ENCODE measurements at places on chromosomes 6 and 20. TPM values are rescaled to one million over a fixed set of nuclear protein-coding genes. Genes with fewer than 3 reads are reported as not detected.

- H3K27me3 ChIP-seq, result no peaks in the 10 kb centered on the region
- H3K36me3 ChIP-seq, result no peaks in the 10 kb centered on the region
- no peaks in the 10 kb centered on the region for H3K4me1 ChIP-seq
- no peak overlapping the region for H3K27ac ChIP-seq
Observed at GRCh38 chr6:80226151-80226550, 119.7 kb downstream of the BCKDHB start.

DNA sequence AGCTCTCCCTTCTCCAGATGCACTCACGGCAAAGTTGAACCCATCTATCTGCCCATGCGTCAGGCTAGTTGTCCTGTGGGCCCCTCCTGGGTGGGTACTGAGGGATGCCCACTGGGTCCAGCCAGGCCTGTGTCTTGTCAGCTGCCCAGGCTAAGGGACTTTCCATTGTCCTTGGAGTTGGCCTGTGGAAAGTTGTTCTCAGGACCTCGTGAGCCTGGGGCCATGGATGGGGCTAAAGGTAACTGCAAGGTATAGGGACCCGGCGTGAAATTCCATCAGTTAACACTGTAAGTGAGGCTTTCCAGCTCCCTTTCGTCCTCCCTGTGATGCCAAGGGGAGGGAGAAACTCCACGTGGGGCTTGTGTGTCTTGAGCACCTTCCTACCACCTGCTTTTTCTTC lies 126.5 kb downstream of the CEBPB start:
- no peak overlapping the region for H3K27ac ChIP-seq
- no peaks in the 10 kb centered on the region for H3K27me3 ChIP-seq
- no peaks in the 10 kb centered on the region for H3K4me1 ChIP-seq
- DNase-seq, result no peak

DNA sequence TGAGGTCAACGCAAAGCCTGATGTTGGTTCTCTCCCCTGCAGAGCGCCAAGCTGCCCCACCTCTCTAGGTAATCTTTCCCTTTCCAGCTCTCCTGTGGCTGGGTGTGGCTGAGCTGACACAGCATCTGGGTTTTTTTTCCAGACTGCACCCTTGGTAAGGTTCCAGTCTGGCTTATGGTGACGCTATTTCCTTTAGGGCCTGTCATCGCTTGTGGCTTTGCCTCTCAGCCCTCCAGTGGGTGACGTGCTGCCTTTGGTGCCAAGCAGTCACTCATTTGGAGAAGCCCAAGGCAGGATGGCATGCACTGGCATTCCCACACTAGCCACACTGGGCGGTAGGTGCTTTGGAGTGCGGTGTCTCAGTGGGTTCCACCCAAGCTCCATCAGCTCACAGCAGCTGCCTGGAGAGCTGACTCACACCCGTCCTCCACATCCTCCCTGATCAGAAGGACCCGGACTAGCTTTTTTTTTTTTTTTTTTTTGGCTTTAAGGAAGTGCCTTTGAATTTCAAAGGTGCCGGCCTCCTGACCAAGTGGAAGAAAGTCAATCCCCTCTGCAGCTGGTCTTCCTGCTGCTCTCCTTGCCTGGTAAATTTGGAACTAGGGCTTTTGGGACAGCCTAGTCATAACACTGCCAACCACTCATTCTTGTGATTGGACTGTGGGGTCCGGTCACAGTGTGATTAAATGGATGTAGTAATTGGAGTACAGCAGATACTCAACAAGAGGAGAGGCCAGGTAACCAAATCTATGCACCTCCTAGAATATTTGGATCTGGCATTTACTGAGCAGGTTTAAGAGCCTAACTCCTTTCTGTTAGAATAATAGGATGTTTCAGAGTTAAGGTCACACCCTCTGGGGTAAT lies 153.6 kb downstream of the CD83 start:
- H3K4me3 ChIP-seq, result no peak overlapping the region
- H3K27me3 ChIP-seq, result no peaks in the 10 kb centered on the region
- no peak overlapping the region for H3K27ac ChIP-seq
- no peaks in the 10 kb centered on the region for H3K4me1 ChIP-seq
- DNase-seq, result no peak
- no peaks in the 10 kb centered on the region for H3K36me3 ChIP-seq

DNA sequence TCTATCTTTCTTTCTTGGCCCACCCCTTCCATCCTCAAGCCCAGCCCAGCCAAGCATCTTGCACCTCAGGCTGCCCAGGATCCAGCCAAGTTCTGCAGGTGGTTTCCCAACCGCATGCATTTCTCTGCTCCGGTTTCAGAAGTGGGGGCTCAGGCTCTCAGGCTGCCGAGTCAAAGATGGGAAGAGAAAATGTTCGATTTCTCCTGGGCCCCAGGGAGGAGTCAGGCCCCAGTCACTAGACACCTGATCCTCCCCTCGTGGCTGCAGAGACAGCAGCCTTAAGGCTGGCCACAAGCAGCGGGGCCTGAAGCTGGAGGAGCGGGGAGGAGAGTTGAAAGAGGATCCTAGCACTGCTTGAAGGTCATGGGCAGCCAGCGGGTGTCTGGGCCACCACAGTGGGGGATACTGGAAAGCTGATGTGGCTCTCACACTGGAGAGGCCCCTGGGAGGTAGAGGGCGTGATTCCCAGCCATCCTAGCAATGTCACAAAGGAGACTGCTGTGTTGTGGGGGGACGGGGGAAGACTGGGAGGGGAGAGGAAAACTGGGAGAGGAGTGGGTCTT lies 42.2 kb upstream of the ZFAND3 start:
- H3K27ac ChIP-seq, result no peak overlapping the region
- no peaks in the 10 kb centered on the region for H3K4me1 ChIP-seq
- no peak for DNase-seq

Gene RIMS1
- total RNA-seq, result not detected

Gene CYP24A1
- not detected for total RNA-seq

GRCh38 chr20:2688041-2688591 lies 4.5 kb upstream of the EBF4 start:
- H3K27ac ChIP-seq, result no peak overlapping the region
- peak; percentile 79 for DNase-seq
- H3K4me1 ChIP-seq, result no peaks in the 10 kb centered on the region
- no peak overlapping the region for H3K4me3 ChIP-seq
- H3K27me3 ChIP-seq, result no peaks in the 10 kb centered on the region
- H3K36me3 ChIP-seq, result no peaks in the 10 kb centered on the region

DNA sequence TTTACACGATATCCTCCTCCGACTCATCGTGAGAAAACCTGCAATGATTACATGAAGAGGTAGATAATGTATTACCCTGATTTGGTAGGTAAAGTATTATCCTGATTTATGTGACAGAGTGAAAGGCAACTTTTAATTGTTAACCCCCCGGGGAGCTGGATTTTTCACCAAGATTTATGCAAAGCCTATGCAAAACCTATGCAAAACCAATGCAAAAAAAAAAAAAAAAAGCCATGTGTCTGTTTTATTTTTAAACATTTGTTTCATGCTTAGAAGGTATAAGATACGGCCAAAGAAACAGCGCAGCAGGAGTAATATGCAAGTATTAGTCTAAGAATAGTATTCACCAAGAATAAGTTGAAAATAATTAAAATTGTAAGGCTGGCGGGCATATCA lies 109.9 kb downstream of the IPCEF1 start:
- no peak for DNase-seq
- no peaks in the 10 kb centered on the region for H3K27me3 ChIP-seq
- H3K36me3 ChIP-seq, result no peaks in the 10 kb centered on the region
- no peaks in the 10 kb centered on the region for H3K4me1 ChIP-seq
- H3K27ac ChIP-seq, result peak overlapping the region; percentile 45

Gene RHAG
- not detected for total RNA-seq

GRCh38 chr6:24227556-24227955 lies 101.5 kb downstream of the NRSN1 start:
- no peak for DNase-seq
- H3K36me3 ChIP-seq, result no peaks in the 10 kb centered on the region
- H3K27ac ChIP-seq, result no peak overlapping the region
- H3K4me3 ChIP-seq, result no peak overlapping the region
- H3K27me3 ChIP-seq, result no peaks in the 10 kb centered on the region

- no peak for DNase-seq
- H3K27me3 ChIP-seq, result no peaks in the 10 kb centered on the region
- H3K27ac ChIP-seq, result no peak overlapping the region
Observed at GRCh38 chr20:50001784-50002311, 19.1 kb downstream of the SNAI1 start.

DNA sequence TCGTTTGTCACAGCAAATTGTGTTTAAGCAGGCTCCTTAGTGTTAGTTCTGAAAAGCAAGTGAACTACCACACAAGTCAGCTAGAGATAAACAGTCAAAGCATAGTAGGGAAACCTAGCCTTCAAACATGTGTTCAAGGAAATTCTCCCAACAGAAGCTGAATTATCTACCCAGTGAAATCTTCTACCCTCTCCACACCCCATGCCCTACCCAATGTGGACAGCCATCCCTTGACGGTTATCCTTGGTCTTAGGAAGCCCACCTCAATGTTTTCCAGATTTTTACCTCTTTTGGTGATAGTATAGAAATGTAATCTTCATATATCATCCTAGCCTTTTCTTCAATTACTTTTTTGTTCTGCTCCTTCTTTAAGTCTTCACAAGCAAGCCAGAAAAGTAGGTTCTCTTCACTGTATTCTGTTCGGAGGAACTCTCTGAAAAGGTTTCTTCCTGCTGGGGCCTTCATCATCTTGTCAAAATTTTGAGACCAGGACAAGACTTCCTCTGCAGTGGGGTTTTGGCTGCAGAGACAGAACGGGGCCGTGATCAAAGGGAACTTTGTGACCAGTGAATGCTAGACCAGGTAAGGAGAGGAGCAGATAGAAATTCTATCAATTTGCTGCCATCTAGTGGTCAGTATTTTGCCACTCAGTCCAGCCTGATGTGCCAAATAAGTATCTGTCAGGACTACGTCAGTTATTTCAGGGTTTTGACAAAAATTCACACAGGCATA lies 21.6 kb upstream of the MTRF1L start:
- no peaks in the 10 kb centered on the region for H3K27me3 ChIP-seq
- H3K4me3 ChIP-seq, result no peak overlapping the region
- H3K27ac ChIP-seq, result no peak overlapping the region
- H3K36me3 ChIP-seq, result no peaks in the 10 kb centered on the region
- H3K4me1 ChIP-seq, result no peaks in the 10 kb centered on the region

Gene MCM3
- total RNA-seq, result 71.8 TPM

Gene INSM1
- 1.4 TPM for total RNA-seq

GRCh38 chr6:108565091-108565766 lies 4.5 kb downstream of the FOXO3 start:
- H3K27ac ChIP-seq, result peak overlapping the region; percentile 98
- peak overlapping the region; percentile 4 for H3K4me3 ChIP-seq
- H3K4me1 ChIP-seq, result peaks cover 21% of the 10 kb centered on the region
- H3K27me3 ChIP-seq, result no peaks in the 10 kb centered on the region

Gene NKX2-2
- total RNA-seq, result 3.4 TPM

Gene VARS1
- total RNA-seq, result 53.6 TPM

Gene AVP
- total RNA-seq, result 5.8 TPM

- H3K4me1 ChIP-seq, result no peaks in the 10 kb centered on the region
- no peak for DNase-seq
- no peaks in the 10 kb centered on the region for H3K36me3 ChIP-seq
- no peak overlapping the region for H3K4me3 ChIP-seq
- H3K27me3 ChIP-seq, result no peaks in the 10 kb centered on the region
Observed at GRCh38 chr20:16760431-16761304, 12.5 kb downstream of the OTOR start.

Gene PNPLA1
- 3.0 TPM for total RNA-seq

GRCh38 chr6:12335131-12335527 lies 45.0 kb downstream of the EDN1 start:
- H3K4me1 ChIP-seq, result peaks cover 6% of the 10 kb centered on the region
- H3K27me3 ChIP-seq, result no peaks in the 10 kb centered on the region
- H3K36me3 ChIP-seq, result no peaks in the 10 kb centered on the region
- no peak overlapping the region for H3K4me3 ChIP-seq
- DNase-seq, result no peak
- no peak overlapping the region for H3K27ac ChIP-seq

Gene FLOT1
- 107 TPM for total RNA-seq

DNA sequence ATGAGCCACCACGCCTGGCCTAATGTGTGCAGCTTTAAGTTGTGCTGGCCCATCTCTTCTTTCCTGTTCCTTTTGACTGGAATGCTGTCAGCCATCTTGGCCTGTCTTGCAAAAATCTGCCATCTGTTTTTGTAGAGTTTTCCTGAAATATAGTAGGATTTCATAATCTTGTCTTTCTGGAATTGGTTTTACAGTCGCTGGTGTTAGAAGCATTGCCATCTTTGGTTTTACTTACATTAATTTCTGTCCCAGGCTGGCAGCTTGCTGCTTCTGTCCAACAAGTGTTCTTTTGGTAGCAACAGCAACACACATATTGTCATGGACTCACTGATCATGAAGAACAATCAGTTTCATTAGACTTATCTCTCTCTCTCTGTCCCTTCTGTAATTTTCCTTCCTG lies 29.1 kb upstream of the TULP1 start:
- DNase-seq, result no peak
- no peaks in the 10 kb centered on the region for H3K36me3 ChIP-seq
- H3K27me3 ChIP-seq, result no peaks in the 10 kb centered on the region
- no peak overlapping the region for H3K27ac ChIP-seq

DNA sequence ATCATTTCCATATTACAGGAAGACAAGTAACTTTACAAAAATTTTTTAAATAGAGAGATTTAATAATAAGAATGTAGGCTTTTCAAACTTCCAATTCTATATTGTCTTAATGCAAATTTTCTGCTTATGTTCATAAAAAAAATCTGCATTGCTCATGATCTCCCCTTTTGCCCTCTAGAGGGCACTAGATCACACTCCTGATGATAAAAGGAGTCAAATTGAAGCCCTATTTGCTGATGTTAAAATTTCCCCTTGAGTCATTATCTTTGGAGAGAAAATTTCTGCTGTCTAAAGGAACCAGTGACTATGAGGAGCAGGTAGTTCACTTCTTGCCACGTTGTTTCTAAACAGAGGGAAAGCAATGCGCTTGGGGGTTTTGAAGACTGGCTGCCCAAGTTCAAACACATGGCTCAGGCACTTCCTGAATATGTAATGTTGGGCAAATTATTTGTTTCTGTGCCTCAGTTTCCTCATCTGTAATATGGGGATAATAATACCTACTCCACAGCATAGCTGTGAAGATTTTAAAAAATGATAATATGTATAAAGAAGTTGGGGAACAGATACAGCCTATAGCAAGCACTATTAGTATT lies 874.2 kb downstream of the TFAP2A start:
- no peak overlapping the region for H3K4me3 ChIP-seq
- DNase-seq, result no peak
- no peaks in the 10 kb centered on the region for H3K27me3 ChIP-seq
- H3K36me3 ChIP-seq, result no peaks in the 10 kb centered on the region
- H3K27ac ChIP-seq, result no peak overlapping the region
- H3K4me1 ChIP-seq, result no peaks in the 10 kb centered on the region

DNA sequence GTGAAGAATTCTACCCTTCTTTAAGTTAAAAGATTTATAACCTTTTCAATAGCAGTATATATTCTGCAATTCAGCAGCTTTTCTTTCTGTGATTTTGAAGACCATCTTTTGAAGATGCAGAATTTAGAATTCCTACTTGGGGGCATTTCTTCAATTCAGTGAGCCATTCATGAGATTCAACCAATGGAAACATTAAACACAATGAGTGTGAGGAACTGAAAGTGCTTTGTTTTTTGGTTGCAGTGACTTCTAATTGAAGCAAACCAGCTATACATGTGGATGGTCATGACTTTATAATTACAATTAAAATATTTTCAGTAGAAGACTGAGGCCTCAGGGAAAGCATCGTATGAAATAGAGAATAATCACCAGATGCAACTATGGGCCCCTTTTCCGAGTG lies 108.3 kb downstream of the CARMIL1 start:
- H3K27me3 ChIP-seq, result no peaks in the 10 kb centered on the region
- no peaks in the 10 kb centered on the region for H3K4me1 ChIP-seq
- no peak for DNase-seq
- no peak overlapping the region for H3K4me3 ChIP-seq

Gene MAS1
- not detected for total RNA-seq

- no peak overlapping the region for H3K27ac ChIP-seq
- H3K4me3 ChIP-seq, result no peak overlapping the region
- no peaks in the 10 kb centered on the region for H3K36me3 ChIP-seq
Observed at GRCh38 chr20:59194023-59194935, 30.7 kb downstream of the ZNF831 start.
